ENCODE measurements at places on chromosomes 11 and 22.

DNA sequence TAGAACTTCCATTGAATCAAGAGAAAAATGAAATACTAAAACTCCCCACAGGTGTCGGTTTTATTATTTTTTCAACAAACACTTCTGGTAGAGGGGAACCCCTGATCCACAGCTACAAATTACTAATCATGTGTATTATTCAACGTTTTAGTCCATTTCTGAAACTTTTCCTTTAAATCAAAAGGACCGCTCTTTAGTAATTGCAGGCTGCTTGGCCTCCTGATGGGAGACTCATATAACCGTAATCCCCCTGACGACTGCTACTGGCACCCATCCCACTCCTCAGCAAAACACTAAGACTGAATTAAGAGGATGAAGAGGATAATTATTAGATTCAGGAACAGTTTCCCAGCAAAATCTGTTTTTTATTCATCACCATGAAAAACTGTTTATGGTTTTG lies 46.4 kb downstream of the PAX6 start:
- no peak for DNase-seq

DNA sequence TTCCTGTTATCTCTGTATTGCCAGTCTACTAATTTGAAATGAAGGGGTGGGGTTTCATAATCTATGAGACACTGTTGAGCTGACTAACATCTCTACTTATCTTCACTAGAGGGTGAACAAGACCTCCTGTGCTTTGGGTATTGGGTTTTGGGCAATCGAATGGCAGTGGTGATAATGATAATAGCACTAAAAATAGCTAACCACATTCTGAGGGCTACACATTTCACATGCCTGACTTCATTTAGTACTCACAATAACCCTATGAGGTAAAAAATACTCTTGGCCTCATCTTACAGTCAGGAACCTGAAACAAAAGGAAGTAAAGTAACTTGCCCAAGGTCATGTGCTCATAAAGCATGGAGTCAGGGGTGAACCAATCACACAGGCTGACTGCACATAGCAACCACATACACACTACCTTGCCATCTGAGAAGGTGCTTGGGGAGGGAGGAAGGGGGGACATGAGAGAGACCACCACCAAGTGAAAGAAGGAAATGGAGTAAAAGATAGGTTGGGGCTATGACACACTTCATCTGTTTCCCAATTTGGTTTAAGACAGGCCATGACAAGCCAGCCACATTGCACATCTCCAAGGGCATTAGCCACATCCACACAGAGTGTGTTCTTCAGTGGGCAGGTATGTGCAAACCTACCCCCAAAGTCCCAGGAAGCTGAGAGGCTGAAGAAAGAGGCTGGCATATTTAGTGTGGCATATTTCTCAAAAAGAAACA lies 387.6 kb upstream of the DDI1 start:
- no peak for DNase-seq

DNA sequence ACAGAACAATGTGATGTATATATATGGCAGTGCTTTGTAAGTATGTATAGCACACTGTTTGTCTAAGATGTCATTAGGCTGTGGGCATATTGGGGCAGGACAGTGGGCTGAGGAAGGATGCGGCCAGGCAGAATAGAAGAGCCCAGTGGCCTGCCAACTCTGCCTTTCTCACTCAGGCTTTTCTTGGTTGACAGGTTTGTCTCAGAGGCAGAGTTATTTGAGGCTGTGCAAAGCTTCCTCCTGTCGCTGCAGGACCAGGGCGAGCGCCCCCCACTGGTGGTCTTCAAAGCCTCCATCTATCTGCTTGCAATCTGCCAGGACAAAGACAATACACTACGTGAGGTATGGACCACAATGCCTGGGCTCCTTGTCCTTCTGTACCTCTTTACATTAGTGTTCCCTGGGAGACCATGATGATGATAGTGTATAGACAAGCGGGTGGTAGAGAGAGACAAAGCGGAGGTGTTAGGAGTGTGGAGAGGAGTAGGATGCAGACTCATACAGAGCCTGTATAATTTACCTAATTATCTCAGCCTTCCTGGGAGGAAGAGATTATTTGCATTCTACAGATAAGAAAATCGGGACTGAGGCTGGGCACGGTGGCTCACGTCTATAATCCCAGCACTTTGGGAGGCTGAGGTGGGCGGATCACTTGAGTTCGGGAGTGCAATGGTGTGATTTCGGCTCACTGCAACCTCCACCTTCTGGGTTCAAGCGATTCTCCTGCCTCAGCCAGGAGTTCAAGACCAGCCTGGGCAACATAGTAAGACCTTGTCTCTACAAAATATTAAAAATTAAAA lies 37.3 kb upstream of the CCDC134 start:
- DNase-seq = no peak

DNA sequence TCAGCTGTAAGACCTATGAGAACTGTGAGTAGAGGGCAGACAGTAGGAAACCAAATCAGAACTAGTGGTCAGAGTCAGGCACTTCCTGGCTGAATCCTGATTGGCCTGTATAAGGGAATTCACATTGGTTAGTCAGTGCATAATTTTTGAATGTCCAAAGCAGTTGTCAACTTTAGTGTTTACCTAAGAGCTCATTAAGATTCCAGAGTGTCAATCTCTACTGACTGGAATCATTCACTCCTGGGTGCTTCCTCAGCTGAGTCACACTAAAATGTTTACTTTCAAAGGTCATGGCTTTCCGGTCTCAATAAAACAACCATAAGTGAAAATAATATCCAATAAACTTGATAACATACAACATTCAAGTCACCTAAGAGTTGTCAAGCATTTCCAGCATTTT lies 306.1 kb downstream of the C11orf87 start:
- DNase-seq = no peak

DNA sequence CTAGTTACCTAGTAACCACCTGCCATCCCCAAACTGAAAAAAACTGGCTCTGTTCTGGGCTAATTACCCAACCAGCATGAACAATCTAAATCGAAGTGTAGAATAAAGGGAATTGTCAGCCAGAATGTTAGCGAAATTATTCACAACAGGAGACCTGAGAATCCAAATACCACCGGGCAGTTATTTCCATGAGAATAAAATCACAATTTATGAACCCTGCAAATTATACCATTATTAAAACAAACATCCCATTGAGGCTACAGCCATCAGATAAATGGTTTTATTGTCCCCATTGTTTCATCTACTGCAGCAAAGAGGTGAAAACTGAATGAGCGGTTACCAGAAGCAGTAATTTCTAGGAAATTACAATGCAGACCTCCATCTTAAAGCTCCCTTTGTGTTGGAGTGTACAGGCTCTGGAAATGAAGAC lies 21.7 kb downstream of the FAM168A start:
- no peak for DNase-seq

- no peak for DNase-seq
Observed at GRCh38 chr22:19859861-19860510, 5.3 kb upstream of the GNB1L start.

GRCh38 chr11:120766318-120766717 lies 254.8 kb downstream of the GRIK4 start:
- no peak for DNase-seq

DNA sequence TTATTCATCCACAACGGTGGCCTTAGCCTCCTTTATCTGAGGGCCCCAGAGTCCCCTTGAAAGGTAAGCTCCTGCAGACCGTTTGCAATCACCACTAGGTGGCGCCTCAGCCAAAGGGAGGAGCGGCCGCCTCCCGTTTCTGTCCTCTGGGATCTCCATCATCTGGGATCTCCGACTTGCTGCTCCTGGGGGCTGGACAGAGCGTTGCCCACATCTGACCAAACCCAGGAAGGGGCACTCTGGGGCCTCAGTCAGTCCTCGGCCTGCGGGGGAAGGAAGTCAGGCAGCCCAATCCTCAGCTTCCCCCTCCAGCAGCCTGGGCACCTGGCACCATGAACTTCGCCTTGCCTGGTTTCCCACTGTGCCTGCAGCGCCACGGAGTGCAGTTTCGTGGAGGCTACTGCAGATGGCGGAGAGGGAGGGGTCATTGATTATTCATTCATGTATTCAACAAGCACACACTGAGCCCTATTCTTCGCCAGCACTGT lies 23.5 kb downstream of the TP53I11 start:
- peak; percentile 73 for DNase-seq

DNA sequence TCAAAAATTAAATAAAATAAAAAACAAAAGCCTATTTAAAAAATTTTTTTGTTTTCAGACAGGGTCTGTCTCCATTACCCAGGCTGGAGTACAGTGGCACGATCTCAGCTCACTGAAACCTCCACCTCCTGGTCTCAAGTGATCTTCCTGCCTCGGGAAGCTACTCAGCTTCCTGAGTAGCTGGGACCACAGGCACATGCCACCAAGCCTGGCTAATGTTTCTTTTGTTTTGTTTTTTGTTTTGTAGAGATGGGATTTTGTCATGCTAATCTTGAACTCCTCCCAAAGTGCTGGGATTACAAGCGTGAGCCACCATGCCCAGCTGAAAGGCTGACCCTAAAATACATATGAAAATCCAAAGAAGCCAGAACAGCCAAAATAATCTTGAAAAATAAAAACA lies 20.4 kb upstream of the L3MBTL2 start:
- no peak for DNase-seq

DNA sequence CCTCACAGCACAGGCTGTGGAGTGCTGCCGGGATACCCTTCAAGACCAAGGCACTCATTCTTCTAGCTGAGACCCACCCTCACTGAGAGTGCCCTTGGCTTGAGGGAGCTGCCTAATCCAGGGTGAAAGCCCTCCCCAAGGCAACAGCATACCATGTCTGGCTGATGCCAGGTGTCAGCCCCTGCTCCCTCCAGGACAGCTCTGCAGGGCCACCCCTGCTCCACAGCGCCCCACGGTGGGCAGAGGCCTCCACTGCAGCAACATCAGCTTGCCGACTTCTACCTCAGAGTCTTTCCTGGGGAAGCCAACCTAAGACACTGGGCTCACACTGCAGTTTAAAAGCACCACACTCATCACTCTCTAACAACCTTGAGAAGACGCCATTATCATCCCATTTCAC lies 29.0 kb downstream of the TTLL1 start:
- no peak for DNase-seq

- no peak for DNase-seq
Observed at GRCh38 chr22:30861688-30862552, 106.7 kb downstream of the MORC2 start.

- DNase-seq = no peak
Observed at GRCh38 chr22:20243537-20244249, 24.4 kb downstream of the RTN4R start.

- no peak for DNase-seq
Observed at GRCh38 chr11:66469441-66469840, 2.7 kb downstream of the PELI3 start.

DNA sequence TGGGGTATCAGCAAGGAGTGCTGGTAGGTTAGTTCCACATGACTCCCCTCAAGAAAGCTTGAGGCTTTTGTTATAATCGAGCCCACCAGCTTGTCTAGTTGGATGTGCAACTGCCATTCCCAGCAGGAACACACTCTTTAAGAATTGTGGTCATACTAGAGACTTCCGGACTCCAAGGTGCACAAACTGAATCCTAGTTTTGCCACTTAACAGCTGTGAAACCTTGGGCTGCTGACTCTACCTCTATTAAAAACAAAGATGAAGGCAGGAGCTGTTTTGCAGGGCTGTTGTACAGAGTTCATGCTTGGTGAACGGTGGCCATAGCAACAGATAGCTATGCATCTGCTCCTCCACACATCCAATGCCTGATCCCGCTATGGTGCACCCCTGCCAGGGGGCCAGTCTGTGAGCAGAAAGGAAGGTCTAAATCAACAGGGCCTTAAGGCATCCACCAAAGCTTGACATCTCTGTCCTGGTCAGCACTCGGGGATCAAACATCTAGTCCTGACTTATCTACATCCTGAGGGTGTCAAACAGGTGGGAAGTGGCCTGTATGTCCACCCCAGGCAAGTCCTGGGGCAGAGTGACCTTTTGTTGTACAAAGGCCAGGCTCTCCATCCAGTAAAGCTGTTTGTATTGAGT lies 36.4 kb downstream of the DKK3 start:
- no peak for DNase-seq

DNA sequence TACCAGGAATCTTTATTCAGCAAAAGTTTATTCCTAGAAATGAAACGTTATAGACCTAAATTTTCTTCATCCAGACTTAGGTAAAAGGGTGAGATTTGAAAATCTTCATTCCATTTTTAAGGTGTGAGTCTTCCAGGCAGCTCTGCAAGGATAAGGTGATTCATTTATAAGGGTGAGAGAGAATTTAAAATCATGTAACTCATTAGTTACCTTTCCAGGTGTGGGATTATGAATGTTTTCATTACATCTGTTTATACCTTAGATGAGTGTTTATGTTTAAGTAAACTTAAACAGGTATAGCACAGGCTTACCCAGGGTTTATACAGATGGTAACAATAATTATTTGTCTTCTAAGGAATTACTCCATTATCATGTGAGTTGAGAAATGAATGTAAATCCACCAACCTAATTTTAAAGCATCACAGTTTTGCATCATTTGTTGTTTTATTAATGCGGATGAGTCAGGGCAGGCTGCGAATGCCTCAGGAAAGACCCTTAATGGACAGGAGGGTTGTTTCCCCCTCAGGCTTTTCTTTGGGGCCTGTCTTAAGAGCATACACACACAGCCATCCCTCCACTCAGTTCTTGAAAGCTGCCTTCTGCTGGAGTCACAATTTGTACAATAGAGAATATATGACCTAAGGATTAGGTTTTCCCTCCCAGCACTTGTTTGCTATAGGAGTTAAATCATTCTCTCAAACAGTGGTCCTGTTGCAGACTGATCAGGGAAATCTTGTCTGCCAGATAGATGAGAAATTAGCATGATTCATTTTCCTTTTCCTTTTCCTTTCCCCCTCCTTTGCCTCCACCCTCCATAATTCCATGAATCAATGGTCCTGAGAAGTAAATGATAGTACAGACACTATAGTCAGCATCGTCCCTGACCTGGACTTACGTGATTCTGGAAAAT lies 3.0 kb downstream of the PRSS23 start:
- no peak for DNase-seq

GRCh38 chr11:59967677-59968394 lies 4.0 kb downstream of the OOSP4A start:
- DNase-seq = no peak

GRCh38 chr22:39617342-39617741 lies 46.8 kb downstream of the CACNA1I start:
- no peak for DNase-seq

- DNase-seq = no peak
Observed at GRCh38 chr11:9069256-9069655, 22.1 kb downstream of the SCUBE2 start.

DNA sequence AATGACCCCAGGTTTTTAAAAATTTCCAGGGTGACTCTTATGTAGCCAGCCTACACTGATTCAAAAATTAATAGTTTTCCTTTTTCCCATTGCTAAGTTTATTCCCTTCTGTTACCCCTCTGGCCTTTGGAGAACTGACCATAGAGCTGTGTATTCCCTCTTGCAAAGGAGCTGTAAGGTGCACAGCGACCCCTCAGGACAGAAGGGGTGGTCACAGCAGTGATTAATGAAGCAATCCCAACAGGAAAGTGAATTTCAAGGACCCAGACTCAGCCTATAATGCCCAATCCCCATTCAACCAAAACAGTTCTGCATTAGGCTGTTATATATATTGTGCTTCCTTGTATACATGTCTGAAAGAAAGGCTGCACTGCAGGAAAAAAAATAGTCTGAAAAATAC lies 147.1 kb downstream of the WT1 start:
- DNase-seq = no peak

Data from left kidney (tissue), 8 donors.